RCC 7860 (cell line): ENCODE measurements at places on chromosomes 5 and 9.
A peak's percentile ranks its signal among the peaks of the same experiment; 100 is the strongest.

GRCh38 chr9:20513126-20513913 is 109.0 kb downstream of the MLLT3 start:
- DNase-seq = no peak

DNA sequence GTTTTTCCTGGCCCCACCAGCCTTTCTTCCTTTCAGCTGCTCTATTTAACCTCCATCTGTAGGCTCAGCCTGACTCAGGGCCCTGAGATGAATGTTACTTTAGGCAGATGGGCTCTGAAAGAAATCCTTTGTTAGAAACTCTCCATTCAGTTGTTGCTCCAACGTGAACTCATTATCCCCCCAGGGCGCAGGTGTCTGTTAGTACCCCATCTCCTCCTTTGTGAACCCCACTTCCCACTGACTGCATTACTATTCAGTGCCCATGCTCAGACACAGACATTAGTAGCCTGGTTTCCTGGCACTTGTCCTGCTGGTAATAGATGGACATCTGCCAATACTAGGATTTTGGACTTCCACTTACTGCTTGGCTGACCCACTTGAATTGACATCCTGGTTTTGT is 1271.6 kb downstream of the PTPRD start:
- no peak for DNase-seq

DNA sequence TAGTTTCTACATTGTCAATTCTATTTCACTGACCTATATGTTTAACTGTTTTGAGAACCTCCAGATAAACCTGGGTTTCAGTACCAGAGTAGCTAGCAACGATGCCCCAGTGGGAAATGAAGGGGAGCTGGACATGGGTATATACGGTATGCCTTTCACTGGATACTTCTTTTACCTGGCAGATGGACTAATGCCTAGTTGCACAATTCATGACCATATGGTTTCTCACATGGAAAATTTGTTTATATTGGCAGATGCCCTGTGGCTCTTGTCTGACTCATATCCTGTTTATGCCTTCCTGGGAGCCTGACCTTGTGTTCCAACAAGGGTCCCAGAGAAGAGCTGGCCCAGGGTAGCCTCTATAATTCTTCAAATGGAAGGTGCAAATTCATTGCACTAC is 144.1 kb downstream of the MAT2B start:
- no peak for DNase-seq

DNA sequence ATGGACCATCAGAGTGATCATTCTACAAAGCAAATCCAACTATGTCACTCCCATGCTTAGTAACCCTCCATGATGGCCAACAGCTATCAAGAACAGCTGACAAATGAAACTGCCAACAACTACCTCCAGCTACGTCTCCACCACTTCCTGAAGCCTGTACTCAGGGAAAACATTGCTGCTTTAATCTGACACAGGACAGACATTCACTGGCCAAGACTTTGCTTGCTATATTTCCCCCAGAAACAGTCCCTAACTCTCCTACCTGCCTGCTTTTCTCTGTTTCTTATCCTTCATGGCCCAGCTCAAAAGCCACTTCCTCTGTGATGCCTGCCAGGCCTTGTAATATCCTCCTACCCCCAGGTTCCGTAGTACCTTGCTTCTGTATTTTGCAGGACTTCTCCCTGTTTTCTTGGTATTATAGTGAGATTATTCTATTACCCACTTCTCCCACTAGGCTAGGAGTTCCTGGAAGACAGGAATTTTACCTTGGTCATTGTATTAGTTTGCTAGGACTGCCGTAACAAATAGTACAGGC is 14.7 kb upstream of the RAB14 start:
- DNase-seq = no peak

DNA sequence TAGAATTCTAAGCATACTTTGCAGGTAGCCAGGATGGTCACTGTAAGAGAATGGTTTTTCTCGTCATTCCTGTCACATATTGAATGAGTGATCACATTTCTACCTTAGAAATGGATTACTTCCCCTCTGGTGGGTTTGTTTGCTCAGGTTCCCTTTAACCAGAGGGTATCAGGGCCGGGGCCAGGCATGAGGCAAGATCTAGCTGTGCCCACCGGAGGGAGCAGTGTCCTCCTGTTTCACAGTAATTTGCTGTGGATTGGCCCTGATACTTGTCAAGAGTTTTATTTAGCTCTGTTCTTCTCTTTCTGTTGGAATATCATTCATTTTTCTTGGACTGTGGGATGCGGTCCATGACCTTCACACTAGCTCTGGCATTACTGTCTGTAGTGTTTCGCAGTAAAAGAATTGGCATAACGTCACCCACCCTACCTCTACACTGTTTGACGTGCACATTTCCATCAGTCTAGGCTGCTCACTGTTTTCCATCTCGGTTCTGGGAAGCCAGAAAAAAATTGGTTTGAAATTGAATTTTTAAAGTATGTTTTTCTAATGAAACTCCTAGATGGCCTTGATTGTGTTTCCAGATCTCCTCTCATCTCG is 42.4 kb upstream of the ZBED3 start:
- no peak for DNase-seq

DNA sequence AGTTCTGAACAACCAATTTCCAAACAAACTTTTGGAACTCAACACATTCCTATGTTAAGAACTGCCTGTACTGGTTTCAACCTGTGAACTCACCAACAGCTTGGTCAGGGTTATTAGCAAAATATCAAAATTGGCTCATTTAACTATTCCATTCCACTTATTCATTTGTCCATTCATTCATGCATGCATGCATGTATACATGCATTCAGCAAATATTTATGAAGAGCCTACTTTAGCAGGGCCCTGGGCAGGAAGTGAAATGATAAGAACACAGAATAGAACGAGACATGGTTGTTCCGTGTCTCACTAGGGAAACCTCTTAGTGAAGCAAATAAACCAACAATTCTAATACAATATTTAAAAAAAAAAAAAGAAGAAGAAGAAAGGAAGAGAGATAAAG is 107.4 kb downstream of the GLIS3 start:
- no peak for DNase-seq

- peak; percentile 42 for DNase-seq
These were observed 16.6 kb upstream of the HEMGN start for GRCh38 chr9:97954550-97954989.

GRCh38 chr5:75639535-75640311 is 28.5 kb downstream of the ANKDD1B start:
- DNase-seq = no peak

DNA sequence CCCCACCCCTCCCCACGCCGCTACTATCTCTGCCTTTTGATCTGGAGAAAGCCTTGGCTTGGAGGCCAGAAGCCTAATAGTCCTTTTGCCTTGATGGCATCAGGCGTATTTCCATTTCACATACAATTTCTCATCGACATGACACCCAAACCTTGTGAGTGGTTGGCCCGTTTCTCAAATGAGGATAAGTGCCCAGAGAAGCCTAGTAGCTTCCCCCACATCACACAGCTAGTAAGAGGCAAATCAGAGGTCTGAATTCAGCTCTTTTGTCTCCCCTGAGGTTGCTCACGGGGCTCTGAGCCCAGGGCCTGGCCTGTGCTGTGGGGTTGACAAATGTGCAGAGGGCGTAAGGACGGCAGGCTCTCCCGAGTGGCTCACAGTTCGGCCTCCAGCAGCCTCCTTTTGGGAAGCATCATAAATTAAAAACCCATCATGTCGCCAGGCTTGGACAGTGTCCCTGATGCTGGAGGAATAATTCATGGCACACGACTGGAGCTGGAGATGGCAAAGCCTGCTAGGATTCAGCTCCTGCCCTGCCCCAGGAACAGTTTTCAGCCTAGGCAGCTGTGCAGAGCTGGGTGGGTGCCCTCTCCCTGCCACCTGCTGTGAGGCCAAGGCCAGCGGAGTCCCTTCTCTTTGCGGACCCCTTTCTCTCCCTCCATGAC is 263.8 kb downstream of the NSG2 start:
- DNase-seq = no peak

GRCh38 chr9:112334432-112334841 is 1.0 kb upstream of the PTBP3 start:
- peak; percentile 56 for DNase-seq

- no peak for DNase-seq
These were observed 52.5 kb downstream of the AP3B1 start for GRCh38 chr5:78242001-78242400.

GRCh38 chr9:87590996-87591395 is 93.3 kb downstream of the DAPK1 start:
- no peak for DNase-seq

DNA sequence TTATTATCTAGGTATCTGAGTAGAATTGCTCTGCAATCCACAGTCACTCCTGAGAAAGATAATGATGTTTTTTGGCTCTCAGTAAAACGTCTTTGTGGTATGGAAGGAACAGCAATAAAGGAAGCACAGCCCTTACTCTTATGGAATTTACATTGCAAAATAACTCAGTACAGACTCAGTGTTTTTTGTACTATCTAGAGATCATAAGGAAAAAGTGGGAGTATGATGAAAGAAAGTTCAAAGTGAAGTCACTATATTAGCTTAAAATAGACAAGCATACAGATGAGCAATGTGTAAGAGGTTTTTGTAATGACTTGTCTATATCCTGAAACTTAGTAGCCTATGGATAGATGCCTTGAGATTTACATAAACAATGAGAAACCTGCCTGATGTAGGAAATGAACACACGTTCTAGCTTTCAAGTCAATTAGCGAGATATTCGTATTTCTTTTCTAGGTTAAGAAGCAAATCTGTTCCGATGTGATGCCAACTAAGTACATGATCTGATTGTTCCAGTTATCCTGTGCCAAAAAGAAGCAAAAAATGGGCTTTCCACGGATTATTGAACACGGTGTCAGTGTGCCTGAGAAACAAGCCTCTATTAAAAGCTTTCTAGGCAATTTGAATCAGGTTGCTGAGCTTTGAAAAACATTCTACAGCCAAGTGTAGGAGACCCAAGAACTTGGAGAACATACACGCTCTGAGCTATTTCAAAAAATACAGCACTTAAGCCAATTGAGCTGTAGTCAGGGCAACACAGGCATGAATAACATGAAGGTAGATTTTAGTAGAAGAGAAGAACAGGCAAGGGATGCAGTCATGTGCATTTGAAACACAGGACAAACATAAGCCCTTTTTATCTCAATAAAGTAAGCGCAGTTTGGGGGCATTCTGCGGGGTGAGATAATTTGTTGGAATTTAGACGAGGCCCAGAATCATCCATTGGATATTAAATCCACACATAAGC is 86.3 kb upstream of the TAF11L2 start:
- no peak for DNase-seq

- no peak for DNase-seq
These were observed 1.9 kb upstream of the ZDHHC11 start for GRCh38 chr5:852431-853401.

DNA sequence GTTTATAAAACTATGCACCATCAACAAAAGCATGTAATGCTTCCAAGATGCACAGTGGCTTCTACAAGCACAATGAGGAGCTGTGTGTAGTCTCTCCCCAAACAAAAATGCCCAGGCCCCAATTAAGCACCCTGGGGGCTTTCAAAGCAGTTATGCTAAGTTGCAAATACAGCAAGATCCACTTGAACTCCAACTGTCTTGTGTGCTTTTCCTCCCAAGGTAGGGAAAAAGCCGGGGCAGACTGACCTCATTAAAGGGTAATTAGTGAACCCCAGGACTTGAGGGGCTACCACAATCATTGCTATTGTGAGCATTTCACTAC is 13.1 kb downstream of the ZNF608 start:
- DNase-seq = no peak

GRCh38 chr9:123438321-123438720 is 82.3 kb downstream of the CRB2 start:
- no peak for DNase-seq

DNA sequence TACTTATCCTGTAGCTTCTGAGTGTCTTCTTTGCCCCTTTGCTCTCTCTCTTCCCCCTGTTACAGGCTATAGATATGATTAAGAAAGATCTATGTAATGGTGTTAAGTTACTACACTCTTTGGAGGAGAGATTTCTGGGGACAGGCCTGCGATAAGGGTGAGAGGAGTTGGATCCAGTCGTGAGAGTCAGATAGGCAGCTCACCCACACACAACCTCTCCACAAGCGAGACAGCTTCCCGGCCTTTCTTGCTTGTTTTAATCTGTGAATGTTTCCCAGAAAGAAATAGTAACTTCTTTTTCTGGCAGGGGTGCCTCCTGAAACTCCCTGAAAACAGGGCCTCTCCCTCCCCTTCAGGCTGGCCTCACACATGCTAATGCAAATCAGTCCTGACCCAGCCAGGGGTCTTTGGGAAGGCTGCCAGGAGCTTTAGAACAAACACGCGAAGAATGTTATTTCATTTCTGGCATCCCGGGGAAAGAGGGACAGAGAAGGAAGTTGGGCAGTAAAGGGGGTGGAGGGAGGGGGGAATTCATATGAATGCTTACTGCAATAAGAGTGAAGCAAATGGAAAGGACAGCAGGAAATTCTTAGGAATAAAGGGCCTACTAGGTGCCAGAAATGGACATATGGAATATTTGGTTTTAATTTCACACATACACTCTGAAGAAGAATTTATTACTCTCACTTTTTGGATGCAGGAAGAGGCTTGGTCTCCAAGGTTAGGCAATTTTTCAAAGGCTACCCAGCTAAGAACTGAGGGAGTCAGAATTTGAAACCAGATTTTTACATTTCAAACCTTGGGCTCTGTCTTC is 215.8 kb upstream of the TRIM32 start:
- DNase-seq = no peak

GRCh38 chr5:102858221-102858620 is 103.1 kb downstream of the PAM start:
- no peak for DNase-seq

- no peak for DNase-seq
These were observed 455.4 kb downstream of the CAAP1 start for GRCh38 chr9:26437056-26437711.

GRCh38 chr5:98933445-98934072 is 4.8 kb upstream of the CHD1 start:
- no peak for DNase-seq

DNA sequence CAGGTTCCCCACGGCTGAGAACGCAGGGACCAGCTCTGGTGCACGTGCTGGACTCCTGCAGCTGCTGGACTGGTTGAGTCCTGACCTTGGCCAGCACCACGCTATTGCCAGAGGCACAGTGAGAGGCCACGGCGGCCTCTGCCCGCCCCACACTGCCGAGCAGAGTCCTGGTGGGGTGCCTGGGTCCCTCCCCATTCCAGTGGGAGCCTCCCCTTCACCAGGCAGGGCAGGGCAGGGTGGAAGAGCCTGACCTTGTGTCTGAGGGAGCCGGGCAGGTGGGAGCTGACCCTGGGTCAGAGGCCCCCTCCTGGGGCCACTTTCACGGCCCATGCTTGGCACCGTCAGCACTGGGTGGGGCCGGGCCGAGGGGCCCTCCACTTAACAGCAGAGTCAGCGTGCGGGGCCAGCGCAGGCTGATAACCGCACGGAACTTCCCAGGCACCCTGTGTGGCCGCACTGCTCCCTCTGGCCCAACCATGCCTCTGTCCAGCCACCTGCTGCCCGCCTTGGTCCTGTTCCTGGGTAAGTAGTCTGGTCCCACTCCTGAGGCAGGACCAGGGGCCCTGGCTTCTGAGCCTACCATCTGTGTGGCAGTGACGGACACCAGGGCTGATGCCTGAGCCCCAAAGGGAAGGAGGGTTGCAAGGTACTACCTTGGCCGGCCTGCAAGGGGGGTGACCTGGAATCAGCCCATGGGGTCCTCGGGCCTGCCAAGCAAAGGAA is at the start of gene MAMDC4:
Gene MAMDC4, plus strand, starts transcription at position 406 of the 723 bp plus-strand sequence. Its CDS starts 71 bp downstream, at position 477.
- DNase-seq = no peak
